ENCODE measurements at places on chromosomes 6 and 20.

- DNase-seq: no peak
Observed at GRCh38 chr6:154318721-154319120, 37.9 kb downstream of the IPCEF1 start.

DNA sequence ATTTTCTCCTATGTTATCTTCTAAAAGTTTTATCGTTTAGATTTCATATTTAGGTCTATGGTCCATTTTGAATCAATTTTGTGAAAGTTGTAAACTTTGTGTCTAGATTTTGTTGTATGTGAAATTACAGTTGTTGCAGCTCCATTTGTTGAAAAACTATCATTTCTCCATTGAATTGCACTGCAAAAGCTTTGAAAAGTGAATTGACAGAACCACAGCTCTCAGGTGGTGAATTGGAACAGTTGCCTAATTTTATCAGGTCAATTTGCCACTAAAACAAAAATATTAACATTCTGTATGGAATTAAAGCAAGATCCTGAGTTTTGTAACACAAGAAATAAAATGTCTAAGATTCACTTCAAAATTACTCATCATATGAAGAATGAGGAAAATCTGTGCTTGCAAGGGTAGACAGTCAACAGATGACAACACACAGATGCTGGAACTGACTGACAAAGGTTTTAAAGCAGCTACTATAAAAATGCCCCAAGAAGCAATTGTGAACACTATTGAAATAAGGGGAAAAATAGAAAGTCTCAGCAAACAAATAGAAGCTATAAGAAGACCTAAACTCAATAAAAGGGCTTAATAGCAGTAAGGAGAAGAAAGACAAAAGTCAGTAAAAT, 346.7 kb downstream of the PAX1 start:
- DNase-seq: no peak

DNA sequence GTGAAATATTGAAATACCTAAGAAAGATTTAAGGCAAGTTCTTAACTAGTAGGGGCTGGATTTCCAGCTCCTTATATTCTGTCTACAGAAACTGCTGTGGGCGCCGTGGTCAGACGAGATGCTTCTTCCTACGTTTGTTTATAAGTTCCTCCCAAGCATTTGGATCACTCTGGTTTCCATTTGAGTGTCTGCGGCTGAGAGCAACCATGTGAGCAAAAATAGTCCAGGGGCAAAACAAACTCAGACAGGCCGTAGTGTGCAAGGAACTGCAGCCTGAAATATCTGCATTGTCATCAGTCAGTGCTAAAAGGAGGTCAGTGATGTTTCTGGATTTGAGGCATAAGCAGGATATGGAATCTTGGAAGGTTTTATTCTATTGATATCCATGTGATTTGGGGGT, 485.9 kb upstream of the JAG1 start:
- no peak for DNase-seq

- DNase-seq: peak; percentile 45
Observed at GRCh38 chr20:44747166-44748004, 1.7 kb downstream of the KCNK15 start.

DNA sequence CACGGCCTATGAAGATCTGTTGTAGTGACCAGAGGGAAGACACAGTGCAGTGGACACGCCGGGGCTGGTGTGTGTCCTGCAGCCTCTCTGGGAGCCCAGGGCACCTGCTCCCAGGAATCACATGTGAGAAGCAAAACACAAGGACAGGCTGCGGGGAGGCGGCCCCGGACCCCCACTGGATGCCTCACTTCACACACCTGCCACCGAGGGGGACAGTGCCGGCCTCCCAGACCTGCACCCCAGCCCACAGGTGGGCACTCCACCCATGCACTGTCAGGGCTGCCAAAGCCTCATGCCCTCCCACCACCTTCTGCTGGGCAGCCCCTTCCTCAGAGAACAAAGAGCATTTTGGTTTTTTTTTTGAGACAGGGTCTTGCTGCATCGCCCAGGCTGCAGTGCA, 27.4 kb downstream of the FRMD1 start:
- DNase-seq: no peak

Measured in memory B cell (primary cell).